ENCODE measurements at places on chromosomes 16 and 17.
A peak's percentile ranks its signal among the peaks of the same experiment; 100 is the strongest.

DNA sequence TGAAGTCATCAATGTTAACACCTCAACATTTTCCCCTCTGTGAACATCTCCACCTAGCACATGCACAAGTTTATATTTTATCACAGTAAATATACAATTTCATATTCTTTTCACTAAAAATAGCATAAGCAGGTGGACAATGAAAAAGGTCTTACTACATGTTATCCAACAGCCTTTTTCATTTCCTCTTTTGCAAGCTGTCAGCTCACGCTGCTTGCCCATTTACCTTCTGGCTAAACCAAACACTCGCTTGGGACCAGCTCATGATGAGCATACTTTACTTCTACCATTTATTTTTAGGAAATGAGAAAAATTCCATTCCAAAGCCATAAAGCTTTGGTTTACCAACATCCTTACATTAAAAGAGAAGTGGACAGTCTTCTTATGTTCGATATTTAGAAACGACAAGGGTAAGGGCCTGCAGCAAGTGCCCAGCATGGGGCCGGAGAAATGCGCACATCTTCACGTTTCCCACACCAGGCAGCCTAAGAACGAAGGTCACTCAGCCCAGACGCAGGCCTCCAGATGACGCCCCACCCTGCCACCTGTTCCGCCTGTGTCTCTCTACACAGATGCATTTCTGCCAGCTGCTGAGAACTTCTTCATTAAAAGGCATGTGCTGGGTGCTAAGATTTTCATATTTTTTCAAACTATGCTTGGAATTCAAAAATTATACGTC is 13.9 kb downstream of the SNN start:
- DNase-seq, result no peak

DNA sequence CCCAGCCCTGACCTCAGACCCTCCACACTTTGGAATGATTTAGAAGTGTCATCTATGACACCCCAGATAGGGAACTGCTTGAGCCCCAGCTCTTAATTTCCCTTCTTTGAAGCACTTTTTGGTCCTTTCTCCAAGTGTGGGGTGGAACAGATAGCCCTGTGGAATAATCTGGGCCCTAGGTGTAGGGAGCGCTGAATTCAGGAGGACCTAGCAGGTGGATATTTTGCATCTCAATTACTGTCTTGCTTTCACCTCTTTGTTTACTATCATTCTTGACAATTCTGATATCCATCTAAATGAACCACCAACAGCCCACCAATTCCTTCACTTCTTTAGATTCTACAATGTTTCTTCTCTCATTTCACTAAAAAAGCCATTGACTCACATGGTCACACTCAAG is 850.4 kb downstream of the KCNJ2 start:
- DNase-seq, result no peak

DNA sequence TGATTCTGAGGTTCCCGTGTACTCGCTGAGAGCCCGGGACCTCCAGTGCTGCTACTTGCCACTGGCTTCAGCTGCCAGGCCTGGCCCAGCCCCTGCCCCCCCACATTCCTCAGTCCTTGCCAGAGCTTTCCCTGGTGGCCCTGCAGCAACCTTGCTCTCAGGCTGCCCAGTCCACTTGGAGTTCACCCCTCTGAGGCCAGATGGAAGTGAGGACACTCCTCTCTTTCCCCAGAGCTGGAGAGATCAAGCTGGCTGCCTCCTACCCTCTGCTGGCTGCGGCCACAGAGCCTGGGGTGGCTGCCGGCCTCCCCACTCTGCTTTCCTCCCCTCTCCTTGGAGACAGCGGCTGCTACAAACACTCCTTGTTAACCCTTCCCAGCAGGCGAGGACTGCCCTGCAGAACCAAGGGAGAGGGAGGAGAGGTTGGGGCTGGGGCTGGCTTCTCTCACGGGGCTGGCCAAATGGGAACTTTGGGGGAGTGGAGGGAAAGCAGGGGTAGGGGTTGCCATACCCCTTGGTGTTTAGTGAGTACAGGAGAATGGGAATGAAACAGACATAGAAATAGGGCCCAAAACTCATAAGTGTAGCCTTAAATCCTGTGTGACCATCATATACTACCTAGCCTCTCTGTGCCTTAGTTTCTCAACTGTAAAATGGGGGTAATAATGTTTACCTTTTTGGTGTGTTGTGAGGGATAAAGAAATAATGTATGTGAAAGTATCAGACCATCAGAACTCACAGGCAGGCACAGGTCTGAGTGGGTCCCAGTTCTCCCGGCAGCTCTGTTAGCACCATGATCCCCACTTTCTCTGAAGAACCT is at the start of gene GAS2L2:
Gene GAS2L2 (minus strand): TSS at position 295 of the 820 bp plus-strand sequence. CDS start 389 bp downstream, outside the sequence.
- DNase-seq, result no peak

- DNase-seq, result no peak
Measured at GRCh38 chr16:84526794-84527531, 22.5 kb upstream of the MEAK7 start.

DNA sequence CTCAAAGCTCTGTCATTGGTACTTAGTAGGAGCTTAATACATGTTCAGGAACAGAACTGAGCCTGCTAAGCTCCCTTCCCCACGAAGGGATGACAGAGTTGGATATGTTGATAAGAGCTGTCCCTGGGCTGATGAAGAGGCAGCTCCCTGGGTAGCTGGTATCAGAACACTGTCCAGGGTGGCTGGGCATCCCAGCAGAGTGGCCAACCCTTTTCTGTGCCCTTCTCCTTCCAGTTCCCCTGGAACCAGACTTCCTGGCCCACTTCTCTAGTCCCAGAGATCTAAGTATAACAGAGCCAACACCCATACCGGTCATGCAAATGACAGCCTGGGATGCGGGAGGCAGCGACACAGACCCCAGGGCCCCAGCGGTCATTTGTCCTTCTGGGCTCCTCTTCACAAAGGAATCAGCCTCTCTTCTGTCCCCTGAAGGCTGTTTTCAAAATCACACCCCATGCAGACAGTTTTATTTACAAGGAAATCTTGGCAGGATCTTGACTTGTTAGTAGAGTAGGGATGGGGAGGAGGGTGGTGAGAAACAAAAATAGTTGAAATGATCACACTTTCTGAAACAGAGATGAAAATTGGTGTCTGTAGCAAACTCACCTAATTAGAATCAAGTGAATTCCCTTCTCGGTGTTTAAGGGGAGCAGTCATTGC is 1.4 kb upstream of the RHBDL3 start:
- no peak for DNase-seq

- no peak for DNase-seq
Measured at GRCh38 chr16:83830091-83830768, 22.5 kb downstream of the HSBP1 start.

DNA sequence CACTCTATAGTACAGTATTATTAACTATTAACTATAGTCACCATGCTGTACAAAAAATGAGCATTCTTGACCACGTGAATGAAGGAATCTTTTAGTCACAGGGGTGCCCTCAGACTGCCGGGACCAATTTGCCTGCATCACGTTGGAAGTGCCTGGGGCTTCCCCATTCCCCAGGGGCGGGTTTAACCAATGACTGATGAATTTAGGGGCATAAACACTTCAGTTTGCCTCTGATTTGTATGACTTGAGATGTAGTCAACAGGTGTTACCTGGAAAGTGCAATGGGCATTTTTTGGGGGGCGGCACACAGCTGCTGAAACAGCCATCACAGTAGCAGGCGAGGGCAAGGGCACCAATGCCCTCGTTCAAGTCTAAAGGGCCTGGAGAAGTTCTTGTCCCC is 8.7 kb upstream of the PYY start:
- no peak for DNase-seq

- no peak for DNase-seq
Measured at GRCh38 chr16:88569614-88569984, 604 bp upstream of the ZC3H18 start.

GRCh38 chr17:77827511-77827910 is 131.0 kb upstream of the TNRC6C start:
- DNase-seq, result no peak

GRCh38 chr17:18260332-18261145 is at the start of gene MIEF2:
TSS of gene MIEF2 (plus strand) at chr17:18260662. CDS start at chr17:18262721, 2,059 bp downstream.
- DNase-seq, result peak; percentile 77

DNA sequence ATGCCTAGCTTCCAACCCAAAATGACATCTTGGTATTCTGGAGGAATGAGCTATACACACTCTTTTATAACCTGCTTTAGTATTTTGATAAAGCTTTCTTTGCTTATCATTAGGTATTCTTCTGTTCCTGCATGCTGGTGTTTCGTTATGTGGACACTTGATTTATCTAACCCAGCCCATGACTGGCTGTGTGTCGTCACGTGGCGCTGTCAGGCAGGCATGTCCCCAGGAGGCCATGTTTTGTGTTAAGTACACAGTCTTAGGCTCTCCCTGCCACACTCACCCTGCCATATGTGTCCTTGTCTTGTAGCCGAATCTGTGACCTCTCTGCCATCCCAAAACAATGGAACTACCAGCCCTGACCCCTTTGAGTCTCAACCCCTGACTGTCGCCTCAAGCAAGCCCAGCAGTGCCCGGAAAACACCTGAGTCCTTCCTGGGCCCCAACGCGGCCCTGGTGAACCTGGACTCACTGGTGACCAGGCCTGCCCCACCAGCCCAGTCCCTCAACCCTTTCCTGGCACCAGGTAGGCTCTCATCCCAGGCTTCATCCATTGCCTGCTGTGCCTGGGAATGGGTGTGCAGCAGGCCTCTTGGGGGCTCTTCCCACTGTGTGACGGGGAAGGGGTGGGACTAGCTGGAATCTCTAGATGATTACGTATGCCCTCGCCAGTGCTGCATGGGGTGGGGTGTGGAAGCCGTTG is 30.8 kb downstream of the B9D1 start:
- no peak for DNase-seq

DNA sequence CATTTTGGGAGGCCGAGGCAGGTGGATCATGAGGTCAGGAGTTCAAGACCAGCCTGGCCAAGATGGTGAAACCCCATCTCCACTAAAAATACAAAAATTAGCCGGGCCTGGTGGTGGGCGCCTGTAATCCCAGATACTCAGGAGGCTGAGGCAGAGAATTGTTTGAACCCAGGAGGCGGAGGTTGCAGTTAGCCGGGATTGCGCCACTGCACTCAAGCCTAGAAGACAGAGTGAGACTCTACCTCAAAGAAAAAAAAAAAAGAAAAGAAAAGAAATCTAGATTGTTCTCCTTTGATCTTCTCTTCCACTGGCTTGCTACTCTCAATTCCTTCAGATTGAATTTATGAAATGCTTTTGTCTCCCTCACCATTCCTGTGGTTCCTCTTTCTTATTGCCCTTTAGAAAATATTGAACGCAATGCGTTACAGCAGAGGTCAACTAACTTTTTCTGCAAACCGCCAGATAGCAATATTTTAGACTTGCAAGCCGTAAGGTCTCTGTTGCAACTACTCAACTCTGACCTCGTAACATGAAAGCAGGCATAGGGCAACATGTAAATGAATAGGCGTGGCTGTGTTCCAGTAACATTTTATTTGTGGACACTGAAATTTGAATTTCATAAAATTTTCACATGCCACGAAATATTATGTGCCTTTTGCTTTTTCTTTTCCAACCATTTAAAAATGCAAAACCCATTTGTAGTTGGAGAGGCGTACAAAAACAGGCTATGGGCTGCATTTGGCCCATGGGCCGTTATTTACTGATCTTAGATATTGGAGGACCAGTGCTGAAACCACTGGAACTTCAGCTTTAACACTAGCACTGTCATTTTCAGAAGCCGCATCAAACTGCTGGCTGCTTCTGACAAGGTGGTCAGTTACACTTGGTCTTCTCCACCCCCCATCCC is 24.8 kb downstream of the PITPNC1 start:
- no peak for DNase-seq

GRCh38 chr17:39861235-39861634 is 2.9 kb downstream of the IKZF3 start:
- DNase-seq, result no peak

DNA sequence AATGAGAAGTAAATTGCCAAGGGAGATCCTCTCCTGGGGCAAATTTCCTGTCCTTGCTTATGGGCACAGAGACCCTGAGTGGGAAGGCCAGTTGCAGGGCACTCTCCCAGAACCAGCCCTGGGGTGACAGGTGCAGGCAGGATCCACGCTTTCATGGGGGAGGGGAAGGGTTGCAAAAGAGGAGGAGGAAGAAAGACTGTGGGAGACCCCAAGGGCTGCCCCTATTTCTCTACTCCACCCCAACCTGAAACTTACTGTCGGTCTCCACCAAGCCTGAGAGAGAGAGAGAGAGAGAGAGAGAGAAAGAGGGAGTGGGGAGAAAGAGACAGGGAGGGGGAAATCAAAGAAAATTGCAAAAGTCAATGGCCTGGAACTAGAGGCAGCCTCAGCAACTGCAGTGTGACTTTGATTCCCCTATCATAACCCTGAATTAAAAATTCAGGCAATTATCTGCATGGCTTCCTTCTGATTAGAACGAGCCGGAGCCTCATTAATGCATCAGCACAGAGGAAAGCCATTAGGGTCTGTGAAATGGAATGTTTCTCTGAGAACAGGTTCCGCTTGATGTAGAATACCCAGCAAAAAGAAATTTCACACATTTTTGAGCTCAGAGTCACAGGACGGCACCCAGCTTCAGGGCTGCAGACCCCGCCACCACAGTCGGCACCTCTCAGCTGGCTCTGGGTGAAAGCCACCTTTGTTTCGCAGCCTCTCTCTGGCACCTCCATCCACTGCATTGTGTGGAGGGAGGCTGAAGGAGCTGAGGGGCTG is 45.1 kb upstream of the HNF1B start:
- no peak for DNase-seq

DNA sequence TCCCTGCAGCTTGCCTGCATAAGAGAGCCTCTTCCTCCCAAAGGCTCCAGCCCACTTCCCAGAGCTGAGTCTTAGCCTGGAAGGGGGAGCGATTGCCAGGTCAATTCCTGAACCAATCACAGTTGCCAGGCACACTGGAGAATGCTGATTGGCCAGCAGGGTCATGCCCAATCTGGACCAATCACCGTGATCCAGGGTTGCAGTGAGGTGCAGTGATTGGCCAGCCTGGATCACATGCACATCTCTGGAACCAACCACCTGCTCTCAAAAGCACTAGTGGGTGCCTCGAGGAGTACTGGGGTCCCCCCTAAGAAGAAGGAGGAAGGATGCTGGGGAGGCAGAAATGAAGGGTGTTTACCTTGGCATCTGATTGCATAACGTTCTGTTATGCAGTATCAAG is 18.4 kb downstream of the NAGPA start:
- no peak for DNase-seq

DNA sequence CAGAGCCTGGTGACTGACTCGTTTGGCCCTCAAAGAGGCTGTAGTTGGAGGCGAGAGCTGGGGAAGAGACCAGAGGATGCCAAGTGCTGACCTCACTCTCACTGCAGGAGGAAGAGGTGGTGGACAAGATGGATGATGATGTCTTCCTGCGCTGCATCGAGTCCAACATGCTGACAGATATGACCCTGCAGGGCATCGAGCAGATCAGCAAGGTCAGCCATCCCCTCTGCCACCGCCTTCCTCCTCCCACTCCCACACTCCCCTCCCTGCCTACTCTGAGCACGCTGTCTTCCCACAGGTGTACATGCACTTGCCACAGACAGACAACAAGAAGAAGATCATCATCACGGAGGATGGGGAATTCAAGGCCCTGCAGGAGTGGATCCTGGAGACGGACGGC is 26.9 kb downstream of the POLR2A start:
- no peak for DNase-seq

GRCh38 chr17:57373048-57373447 is 116.7 kb downstream of the MSI2 start:
- DNase-seq, result no peak
